T follicular helper cell (primary cell): ENCODE measurements at places on chromosomes 16 and 17.

GRCh38 chr17:50262001-50262794 lies 12.1 kb upstream of the TMEM92 start:
- no peak for DNase-seq

- DNase-seq = no peak
These were observed 2.1 kb downstream of the FOXN1 start for GRCh38 chr17:28508211-28508724.

GRCh38 chr17:44827863-44828262 lies 2.2 kb downstream of the GJC1 start:
- DNase-seq = no peak

GRCh38 chr17:56817066-56817465 lies 16.7 kb downstream of the C17orf67 start:
- no peak for DNase-seq

DNA sequence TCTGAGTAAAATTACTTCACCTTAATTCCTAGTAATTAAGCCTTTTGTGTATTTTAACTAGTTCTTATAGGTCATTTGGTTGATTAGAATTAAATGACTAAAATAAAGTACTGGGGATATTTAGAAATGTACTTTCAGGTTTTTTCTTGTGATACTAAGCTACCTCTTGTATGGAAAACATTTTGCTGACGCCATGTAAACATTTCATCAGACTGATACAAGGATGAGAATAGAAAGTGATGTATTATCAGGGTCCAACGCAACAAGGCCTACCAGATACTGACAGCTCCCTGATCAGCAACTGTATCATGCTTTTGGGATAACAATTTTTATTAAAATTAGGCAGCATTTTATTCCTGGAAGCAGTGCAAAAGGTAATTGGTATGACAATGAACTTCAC lies 1.7 kb downstream of the SMARCE1 start:
- DNase-seq = no peak
